ENCODE measurements at places on chromosomes 6 and 20.
A peak's percentile ranks its signal among the peaks of the same experiment; 100 is the strongest.

DNA sequence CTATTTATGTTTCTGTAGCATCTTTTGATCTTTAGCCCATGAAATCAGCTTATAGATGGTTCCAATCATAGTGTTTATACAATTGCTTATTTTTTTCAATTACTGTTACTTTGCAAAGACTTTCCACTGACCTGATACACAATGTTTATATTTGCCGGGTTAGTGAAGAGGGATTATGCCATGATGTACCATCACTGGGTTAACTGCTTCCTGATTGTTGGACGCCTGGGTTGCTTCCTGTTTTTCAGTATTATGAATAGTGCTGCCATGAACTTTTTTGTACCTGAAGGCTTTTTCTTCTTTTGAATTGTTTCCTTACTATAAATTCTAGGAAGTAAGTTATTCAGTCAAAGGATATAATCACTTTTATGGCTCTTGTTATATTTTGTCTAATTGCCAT is 6.9 kb downstream of the MANBAL start:
- no peak for DNase-seq

DNA sequence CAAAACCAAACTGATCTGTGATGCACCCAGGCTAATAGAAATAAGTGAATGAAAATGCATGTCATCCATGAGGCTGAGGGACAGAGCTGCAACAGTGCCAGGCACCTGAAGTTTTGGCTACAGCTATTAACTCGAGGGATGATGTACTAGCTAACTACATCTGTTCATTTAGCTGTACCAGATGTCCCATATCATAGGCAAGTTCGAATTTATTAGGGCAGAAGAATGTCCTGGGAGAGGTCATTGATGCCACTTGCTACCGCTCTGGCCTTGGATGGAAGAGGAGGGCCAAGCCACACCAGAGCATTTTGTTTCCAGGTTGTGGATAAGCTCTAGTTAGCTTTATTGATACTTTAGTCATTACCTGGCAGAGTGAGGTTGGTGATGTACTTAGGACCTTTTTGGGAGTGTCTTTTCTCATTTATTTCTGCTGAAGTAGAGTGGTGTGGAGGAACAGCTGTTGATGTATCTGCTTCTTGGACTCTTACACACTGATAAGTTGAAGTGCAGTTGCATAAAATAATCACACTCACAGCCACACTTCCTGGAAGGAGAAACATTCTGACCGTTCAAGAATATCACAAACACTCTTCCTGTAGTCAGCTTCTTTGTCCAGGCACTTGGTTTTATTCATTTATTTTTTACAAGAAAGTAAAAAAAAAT is 8.2 kb downstream of the ZFAND3 start:
- DNase-seq, result no peak

DNA sequence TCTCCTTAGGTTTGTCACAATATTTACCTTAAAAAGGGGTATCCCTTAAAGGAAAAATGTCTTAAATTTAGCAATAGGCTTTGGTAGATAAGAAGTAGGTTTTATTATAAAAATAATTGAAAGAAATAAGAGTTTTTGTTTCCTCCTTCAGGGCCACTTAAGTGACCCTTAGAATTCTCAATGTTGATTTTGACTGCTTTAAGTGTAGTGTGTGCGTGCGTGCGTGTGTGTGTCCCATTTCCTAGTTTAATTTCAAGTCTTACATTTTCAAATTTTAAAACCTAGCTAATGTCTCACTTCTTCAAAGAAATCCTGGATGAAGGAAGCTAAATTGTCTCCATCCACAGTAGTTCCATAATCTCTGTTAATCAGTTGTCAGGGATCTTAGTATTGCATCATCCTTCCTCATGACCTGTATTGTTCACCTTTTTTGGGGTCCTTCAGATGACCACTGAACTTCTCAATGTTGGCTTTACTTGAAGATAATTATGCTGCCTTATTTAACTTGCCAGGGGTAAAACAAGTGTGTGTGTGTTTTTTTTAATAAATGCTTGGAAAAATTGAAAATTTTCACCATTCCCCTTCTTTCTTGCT is 50.7 kb upstream of the TFB1M start:
- DNase-seq, result no peak

- no peak for DNase-seq
These were observed 74.6 kb downstream of the DTD1 start for GRCh38 chr20:18662279-18663040.

- DNase-seq, result no peak
These were observed 837.3 kb downstream of the DHX35 start for GRCh38 chr20:39799366-39799965.

GRCh38 chr6:80767808-80768207 is 661.3 kb downstream of the BCKDHB start:
- no peak for DNase-seq

- no peak for DNase-seq
These were observed 258.4 kb downstream of the ARID1B start for GRCh38 chr6:157035546-157035945.

DNA sequence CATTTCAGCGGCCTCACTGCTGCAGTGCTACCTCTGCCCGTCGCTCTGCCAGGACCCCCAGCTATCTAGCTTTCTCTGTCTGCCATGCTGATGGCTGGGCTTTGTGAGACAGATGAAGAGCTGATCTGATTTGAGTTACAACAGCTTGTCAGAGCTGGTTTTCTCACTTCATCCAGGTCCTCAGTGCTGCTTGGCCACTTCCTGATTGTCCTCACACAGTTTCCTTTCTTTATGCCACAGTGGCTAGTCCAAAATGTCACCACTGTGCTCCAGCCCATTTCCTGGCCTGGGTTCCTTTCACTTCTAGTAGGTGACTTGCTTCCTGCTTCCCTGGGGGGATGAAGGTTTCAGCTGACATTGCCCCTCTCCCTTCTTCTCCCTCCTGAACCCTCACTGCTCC is 35.4 kb downstream of the FNDC1 start:
- DNase-seq, result no peak

DNA sequence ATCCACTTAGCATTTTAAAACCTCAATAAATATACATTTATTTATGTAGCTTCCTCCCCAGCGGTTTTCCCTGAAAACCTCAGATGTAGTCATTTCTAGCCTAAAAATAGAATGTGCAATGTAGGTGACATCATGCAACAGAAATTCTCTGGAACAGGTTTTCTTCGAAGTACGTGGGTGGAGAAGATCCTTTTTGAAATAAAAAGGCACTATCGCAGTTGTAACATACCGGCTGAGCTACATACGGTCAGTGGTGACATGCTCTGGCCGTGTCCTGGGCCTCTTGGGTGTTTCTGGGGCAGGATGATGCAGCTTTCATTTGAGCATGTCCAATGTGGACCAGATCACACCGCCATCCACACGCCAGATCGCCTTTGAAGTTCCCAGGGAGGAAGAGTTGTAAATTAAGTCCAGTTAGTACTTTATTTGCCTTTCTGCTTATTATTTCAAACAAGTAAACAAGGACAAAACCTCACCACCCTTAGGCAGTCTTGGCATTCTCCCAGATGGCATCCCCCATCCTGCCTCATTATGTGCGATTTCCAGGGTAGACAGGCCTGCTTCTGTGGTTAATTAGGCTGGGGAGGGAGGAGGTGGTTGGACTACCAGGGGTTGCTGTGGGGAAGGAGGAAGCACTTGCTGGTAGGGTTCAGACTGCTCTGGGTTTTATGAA is 109.5 kb upstream of the CLDN20 start:
- no peak for DNase-seq

GRCh38 chr20:44717986-44718385 is 2.8 kb downstream of the CCN5 start:
- DNase-seq, result no peak

DNA sequence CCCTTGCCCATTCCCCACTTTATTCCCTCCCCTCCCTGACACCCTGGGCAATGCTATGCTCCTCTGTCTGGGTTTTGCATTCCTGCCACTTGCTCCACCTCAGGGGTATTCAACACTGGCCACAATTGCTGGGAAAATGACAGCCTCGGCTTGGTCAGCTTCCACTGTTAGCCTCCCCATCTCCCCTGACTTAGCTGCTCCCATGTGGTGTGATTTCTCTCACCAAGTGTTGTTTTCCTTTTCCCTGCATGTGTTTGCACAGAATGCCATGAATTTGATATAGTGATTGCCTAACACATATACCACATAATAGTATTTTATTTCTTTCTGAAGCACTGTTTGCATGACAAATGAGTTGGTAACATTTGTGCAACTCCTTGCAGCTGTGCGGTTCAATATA is 1.4 kb upstream of the LEMD2 start:
- no peak for DNase-seq

DNA sequence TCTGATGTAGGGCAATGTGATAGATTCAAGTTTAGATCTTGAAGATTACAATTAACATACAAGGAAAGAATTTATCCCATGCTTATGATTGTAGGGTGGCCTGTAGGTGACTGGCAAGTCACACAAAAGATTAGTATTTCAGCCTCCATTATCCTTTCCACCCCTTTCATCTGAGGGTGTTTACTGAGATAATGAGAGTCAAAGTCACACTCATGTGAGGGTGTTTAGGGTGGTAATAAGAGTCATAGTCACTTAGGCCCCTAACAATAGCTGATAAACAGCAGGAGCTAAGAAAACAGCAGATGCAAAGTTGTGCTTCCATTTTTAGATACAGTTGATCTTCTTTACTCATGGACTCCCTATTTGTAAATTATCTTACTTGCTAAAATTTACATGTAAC is 11.4 kb downstream of the FAM184A start:
- DNase-seq, result no peak

DNA sequence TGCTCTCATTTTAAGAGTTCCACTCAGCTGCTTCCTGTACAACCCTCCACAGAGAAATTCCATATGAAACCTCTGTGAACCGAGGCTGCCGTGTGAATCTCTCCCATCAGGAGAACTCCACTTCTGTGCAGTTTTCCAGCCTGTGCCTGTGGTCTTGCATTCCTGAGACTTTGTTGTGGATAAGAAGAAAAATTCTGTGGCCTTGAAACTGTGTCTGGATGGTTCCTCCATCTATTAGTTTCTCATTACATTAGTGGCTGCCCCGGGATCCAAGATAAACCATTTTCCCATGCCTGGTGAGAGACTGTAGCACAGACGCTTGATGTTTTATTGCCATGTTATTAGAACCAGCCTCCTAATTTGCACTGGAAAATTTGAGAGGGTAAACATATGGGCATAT is 40.8 kb upstream of the TIAM2 start:
- DNase-seq, result no peak

DNA sequence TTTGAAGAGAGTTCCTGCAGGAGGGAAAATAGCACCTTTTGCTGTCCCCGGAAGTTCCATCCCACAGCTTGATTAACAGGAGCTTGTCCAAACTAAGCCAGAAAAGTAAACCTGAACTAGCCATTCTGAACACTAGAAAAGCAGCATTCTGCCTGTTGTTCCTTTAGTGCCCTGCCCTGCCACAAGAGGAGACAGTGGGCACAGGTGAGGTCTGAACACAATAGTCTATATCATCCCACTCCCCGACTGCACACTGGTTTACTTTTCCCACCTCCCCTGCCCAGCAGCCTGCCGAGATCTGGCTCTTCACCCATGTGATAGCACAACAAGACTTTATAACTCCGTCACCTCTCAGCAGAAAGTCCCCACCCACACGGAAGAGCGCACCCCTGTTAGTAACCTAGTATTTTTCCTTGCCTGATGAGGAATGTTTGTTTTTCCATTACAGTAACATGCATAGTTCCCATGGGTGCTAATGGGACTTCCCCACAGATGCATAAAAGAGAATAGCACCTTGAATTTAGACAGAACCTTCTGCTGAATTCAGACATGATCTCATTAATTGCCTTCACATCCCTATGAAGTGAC is 59.7 kb downstream of the TFAP2A start:
- no peak for DNase-seq

GRCh38 chr6:48290595-48290994 is 179.6 kb upstream of the PTCHD4 start:
- no peak for DNase-seq

GRCh38 chr6:135423649-135424128 is 73.9 kb downstream of the AHI1 start:
- no peak for DNase-seq

DNA sequence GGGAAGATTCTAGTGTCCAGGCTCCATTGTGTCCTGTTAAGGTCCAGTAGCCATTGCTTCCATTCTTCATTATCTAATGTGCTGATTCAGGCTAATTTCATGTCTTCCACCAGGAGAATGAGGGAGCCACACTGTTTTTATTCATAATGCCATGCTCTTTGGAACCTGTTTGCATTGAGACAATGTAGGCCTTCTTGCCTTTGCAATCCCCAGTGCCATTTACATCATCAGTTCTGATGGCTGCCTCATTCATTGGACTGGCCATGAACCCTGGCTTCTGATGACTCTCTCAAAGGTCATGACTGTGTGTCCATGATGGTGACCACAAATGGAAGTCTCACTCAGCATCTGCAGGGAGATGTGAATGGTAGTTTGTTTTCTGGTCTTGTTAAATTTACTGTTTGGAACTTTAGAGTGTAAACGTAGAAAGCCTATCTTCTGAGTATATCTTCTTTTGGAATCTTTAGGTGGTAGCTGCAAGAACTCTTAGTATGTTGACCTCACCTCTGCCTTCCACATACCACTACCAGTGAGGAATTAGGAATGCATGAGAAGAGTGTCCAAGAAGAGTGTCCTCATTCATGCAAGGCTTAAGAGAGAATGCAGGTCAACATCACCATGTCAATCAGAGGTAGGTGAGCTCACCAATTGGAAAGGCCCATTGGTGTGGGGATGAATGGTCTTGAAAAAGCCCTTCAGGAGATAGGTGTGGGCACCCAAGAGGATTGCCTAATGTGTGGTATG is 42.9 kb upstream of the ZFP64 start:
- no peak for DNase-seq

- no peak for DNase-seq
These were observed 6.2 kb downstream of the TMEM242 start for GRCh38 chr6:157316871-157317814.

GRCh38 chr6:43705996-43706395 is 18.4 kb upstream of the MRPS18A start:
- no peak for DNase-seq

- DNase-seq, result peak; percentile 59
These were observed 13.2 kb downstream of the OTOR start for GRCh38 chr20:16761305-16761829.

DNA sequence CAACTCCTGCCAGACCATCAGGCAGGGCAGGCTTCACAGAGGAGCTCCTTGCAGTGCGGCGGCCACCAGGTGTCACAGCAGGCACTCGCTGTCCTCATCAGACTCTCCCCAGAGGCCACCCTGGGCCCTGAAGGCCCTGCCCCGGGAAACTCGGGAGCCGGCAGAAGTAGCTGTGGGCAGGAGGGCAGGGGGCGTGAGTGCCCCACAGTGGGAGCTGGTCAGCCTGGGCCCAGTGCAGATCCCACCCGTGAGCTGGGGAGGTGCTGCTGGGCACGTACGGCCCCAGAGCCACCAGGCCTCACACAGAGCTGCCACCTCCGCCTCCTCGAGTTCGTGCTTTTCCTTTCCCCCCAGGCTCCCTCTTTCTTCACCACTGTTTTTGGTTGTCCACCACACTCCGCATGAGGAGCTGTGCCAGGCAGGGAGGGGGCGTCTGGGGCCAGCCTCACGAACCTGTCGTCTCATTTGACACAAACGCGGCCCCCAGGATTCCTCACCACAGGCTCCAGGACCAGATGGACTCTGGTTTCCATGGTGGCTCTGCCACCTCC is 33.8 kb downstream of the FRMD1 start:
- DNase-seq, result no peak
